ENCODE measurements at places on chromosomes 3 and 15.

GRCh38 chr15:58431221-58432149, at the start of gene LIPC:
Gene LIPC (plus strand): TSS chr15:58431991. CDS start chr15:58432033, 42 bp downstream.
- DNase-seq: no peak

DNA sequence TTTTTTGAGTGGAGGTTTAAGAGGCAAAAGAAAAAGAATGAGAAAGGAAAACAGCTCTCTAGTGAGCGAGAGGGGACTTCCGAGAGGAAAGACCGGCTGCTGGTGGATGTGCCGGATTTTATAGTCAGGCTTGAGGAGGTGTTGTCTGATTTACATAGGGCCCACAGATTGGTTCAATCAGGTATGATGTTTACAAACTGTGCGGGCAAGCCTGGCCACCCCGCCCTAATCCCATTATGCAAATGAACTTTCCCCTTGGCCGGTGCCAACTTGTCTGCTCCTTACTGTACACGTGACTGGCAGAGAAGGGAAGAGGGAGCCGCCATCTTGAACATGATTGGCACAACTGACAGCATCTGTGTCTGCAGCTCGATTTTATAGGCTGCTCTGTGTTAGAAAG, 44.7 kb downstream of the FAM43A start:
- DNase-seq: no peak

DNA sequence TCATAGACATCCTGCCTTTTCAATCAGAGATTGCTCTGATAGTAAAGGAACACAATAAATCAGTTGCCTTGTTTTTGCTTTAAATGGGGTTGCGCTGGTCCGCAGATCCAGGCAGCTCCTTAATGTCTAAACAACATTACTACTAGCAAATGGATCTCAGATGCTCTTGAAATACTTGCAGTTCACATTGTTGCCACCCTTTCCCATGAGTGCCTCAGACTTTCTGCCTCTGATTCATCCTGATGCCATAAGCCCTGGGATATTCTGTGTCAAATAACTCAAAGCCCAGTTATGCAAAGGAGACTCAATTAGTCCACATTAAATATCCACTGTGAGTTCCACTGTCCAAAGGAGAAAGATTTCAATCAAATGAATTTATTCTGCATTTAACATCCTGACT, 196.7 kb downstream of the PLCH1 start:
- DNase-seq: no peak

DNA sequence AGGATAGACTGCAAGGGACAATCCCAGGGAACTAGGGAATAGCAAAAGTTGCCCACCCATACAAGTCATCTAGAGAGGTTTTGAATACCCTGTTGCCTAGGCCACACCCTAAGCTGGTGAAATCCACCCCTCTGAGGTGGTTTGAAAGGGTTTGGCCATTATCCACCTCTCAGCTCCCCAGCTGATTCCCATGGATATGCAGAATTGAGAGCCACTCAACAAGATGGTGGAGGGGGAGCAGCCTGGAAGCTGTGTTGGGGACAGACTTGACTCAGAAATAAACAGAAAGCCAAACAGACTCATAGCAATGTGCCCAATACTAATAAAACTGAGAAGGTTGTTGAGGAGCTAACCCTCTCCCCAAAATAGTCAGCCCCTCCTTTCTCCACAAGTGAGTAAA, 10.9 kb downstream of the PRR20G start:
- DNase-seq: no peak

DNA sequence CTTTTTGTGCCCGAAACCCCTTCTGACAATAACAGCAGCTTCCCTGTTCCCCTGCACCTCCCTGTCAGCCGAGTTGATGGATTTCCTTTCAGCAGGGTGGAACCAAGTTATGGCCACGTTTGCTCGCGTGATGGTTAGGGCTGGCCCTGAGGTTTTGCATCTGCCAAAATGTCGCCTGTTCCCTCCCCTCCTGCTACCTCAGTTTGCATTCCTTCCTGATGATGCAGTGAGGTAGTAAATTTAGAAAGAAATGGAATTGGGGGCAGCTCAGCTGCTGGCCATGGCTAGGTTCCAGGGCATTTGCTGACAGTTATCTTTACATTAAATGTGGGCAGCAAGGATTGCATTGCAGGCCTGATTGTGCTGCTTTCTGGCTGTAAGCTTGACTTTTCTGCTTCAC, 13.2 kb downstream of the LIMD1 start:
- no peak for DNase-seq

DNA sequence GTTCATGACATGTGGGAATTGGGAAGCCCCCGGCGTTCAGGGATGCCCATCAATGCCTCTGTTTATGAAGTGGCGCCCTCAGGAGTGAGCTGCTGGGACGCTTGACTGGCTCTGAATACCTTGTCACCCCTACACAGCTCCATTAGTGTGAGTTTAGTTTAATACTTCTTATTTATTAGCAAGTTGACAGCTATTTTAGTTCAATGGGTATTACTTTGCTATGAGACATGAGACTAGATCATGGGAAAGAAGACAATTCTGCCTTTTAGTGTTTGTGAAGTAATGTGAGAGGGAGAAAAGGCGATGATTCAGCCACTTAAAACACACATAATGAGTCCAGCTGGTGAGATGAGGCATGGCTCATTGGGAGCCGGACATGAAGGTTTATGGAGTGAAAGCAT, 678.5 kb downstream of the NR2F2 start:
- no peak for DNase-seq

- DNase-seq: no peak
These were observed 167.3 kb downstream of the NECTIN3 start for GRCh38 chr3:111238885-111239284.

DNA sequence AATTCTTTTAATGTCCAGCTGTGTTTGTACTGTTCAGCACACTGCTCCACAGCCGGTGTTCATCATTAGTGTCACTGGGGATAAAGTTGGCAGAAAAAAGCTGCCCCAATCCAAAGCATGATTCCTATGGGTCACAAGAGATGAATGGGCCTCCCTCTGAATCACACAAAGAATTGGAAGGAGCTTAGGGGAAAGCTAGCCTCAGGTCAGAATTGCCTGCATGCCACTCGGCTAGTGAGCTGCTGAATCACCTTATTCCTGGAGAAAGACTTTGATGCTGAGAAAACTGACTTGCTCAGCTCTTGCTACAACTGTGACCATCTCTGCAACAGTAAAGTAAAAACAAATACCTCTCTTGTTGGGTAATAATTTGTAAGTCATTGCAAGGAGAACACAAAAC, 3.5 kb downstream of the CCK start:
- DNase-seq: no peak

DNA sequence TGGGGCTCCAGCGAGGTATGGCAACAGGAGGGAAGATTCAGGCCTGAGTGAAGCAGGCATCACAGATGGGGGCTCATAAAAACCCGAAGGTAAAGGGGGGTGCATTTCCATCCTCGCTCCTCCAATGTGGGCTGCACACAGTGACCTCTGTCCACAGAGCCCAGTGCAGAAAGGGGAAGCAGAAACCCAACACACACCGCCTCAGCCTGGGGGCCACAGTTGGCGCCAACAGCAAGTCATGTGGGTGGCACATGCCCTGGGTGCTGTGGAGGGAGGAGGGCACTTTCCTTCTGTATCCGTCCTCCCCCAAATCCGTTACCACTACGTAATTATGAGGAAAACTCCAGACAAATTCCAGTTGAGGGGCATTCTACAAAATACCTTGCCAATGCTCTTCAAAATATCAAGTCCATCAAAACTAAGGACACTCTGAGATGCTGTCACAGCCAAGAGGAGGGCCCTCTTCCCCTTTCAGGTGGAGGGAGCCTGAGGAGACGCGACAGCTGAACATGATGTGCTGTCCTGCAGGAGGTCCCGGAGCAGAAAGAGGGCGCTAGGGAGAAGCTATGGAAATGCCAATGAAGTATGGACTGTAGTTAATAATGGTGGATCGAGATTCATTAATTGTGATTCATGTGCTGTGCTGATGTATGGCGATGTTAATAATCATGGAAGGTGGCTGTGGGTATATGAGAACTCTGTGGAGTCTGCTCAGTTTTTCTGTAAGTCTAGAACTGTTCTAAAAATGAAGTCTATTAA, 16.4 kb downstream of the APBA2 start:
- DNase-seq: no peak

GRCh38 chr15:98138910-98139309, 178.4 kb downstream of the ARRDC4 start:
- DNase-seq: no peak

- no peak for DNase-seq
These were observed 92.2 kb downstream of the ST6GAL1 start for GRCh38 chr3:187022403-187023029.

GRCh38 chr3:32186876-32187275, 51.6 kb upstream of the CMTM8 start:
- no peak for DNase-seq
